ENCODE measurements at places on chromosomes 16 and 17.

GRCh38 chr17:66443166-66443565 lies 140.8 kb downstream of the PRKCA start:
- DNase-seq: no peak

DNA sequence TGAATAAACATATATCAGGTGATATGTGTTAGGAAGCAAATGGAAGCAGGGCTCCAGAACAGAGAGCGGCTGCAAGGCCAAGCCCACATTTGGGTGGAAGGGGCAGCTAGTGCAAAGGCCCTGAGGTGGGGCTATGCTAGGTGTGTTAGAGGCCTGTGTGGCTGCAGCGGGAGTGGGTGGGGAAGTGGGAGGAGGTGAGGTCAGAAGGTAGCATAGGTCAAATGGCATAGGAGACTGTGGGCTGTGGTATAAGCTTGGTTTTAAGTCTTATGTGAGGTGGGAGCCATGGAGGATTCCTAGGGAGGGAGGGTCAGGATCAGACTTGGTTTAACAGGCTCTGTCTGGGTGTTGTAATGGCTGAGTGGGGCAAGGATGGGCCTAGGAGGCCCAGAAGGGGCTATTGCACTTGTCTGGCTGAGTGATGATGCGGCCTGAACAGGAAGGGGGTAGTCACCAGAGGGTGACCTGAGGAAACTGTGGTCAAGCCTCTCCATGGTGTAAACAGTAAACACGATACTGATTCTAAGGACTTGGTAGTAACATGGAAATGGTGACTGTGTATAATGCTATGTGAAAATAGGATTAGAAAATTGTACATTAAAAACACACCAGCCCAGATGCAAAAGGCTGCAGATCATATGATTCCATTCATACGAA lies 31.1 kb downstream of the RAI1 start:
- peak; percentile 66 for DNase-seq

DNA sequence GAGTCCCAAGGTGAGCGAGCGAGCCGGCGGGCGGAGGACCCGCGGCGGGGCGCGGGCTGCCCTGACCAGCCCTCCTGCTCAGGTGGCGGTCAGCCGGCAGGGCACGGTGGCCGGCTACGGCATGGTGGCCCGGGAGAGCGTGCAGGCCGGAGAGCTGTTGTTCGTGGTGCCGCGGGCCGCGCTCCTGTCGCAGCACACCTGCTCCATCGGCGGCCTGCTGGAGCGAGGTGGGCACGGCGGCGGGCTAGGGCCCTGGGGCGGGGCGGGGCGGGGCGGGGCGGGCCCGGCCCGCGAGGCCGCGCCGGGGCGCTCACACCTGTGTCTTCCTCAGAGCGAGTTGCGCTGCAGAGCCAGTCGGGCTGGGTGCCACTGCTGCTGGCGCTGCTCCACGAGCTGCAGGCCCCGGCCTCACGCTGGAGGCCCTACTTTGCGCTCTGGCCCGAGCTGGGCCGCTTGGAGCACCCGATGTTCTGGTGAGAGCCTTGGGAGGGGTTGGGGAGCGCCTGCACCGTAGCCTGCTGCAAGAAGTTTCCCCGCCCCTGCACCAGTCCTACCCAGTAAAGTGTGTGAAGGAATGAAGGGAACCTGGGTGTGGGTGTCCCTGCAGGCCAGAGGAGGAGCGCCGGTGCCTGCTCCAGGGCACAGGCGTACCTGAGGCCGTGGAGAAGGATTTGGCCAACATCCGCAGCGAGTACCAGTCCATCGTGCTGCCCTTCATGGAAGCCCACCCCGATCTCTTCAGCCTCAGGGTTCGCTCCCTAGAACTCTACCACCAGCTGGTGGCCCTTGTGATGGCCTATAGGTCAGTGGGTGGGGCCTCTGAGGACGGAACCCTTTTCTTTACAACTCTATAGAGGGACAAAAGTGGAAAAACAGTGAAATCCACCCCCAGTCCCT lies 802 bp downstream of the SETD6 start:
- no peak for DNase-seq

DNA sequence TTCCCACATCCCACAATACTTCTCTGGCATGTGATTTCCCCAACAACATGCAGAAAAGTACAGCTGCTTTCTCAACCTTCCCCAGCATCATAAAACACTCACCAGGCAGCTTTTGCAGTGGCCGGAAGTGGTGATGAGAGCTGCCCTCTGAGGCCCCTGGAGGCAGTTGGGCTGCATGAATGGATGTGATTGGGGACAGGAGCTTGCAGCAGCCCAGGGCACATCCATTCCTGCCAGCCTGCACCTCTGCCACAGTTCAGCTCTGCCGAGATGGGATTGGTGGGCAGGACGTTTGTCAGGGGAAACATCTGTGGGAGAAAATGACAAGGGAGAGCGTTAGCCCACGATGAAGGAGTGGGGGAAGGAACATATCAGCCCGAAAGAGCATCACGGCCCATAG lies 19.8 kb downstream of the NUBP1 start:
- DNase-seq: peak; percentile 28

- DNase-seq: peak; percentile 90
Observed at GRCh38 chr17:73142872-73143381, 21.9 kb upstream of the SSTR2 start.

- DNase-seq: peak; percentile 75
Observed at GRCh38 chr16:29007730-29008593, 23.1 kb downstream of the LAT start.

- no peak for DNase-seq
Observed at GRCh38 chr17:51120357-51120738, 320 bp downstream of the SPAG9 start.

GRCh38 chr16:17229766-17230165 lies 241.0 kb downstream of the XYLT1 start:
- no peak for DNase-seq

GRCh38 chr16:11978080-11978479 lies 1.5 kb downstream of the SNX29 start:
- no peak for DNase-seq

GRCh38 chr17:78349891-78350642 lies 9.8 kb downstream of the SOCS3 start:
- DNase-seq: peak; percentile 54

DNA sequence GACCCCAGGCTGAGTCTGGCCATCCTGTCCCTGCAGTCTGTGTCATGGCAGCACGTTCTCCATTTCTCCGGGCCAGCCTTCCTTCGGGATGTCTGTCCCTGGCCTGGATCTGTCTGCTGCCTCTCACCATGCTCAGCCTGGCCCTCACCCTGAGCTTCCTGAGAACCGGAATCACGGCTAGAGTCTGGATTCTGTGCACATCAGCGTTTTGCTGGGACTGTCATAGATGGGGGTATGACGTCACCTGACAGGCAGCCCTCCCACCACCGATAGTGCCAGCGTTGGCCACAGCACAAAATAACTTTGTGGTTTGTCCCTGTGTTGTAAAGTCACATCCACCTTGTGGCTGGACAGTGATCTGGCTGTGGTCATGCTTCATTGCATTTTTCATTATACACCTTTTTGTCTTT lies 59.2 kb downstream of the B9D1 start:
- peak; percentile 52 for DNase-seq

- DNase-seq: peak; percentile 11
Observed at GRCh38 chr17:42061646-42062487, 11.5 kb upstream of the C17orf113 start.

DNA sequence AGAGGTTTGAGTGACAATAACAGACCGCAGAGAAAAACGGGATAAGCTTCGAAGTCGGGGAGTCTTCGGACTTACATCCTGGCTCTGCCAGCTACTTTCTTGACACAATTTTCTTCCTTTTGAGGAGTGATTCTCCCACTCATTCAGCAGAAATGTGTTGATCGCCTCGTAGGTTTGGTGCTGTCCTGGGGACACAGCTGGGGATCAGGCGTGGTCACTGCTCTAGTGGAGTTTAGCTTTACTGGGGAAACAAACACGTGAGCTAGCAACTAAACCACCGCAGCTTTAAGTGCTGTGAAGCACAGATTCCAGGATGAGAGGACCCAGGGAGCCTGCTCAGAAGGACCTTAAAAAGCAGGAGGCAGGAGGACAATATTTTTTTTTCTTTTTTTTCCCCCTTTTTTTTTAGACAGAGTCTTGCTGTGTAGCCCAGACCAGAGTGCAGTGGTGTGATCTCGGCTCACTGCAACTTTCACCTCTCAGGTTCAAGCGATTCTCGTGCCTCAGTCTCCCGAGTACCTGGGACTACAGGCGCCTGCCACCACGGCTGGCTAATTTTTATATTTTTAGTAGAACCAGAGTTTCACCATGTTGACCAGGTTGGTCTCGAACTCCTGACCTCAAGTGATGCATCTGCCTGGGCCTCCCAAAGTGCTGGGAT lies 858 bp downstream of the NUBP1 start:
- DNase-seq: no peak

GRCh38 chr17:35795007-35795870 lies at the start of gene MMP28:
Gene MMP28, minus strand, starts transcription at chr17:35795641. Its CDS starts 264 bp downstream, at chr17:35795377.
- DNase-seq: peak; percentile 49

GRCh38 chr16:11117576-11118211 lies 138.3 kb downstream of the SOCS1 start:
- no peak for DNase-seq

DNA sequence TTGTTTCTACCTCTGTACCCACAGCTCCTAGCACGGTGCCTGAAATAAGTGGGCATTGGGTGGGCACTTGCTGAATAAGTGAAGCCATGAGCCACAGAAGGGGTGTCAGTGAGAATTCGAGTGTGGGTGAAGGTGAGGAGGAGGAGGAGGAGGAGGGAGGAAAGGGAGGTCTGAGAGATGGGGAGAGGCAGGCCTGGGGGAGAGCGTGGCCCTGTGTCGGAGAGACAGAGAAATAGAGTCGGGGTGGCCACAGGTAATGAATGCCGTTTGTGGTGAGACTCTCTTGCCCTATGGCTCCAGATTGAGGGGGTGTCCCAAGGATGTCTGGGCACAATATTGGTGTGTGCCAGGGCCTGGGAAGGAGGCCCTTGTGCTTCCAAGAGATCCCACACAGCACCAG lies 49.2 kb downstream of the SDK2 start:
- no peak for DNase-seq

- peak; percentile 80 for DNase-seq
Observed at GRCh38 chr17:34420254-34420766, 57.3 kb upstream of the CCL1 start.

- DNase-seq: no peak
Observed at GRCh38 chr16:50408001-50408561, 39.3 kb upstream of the BRD7 start.

DNA sequence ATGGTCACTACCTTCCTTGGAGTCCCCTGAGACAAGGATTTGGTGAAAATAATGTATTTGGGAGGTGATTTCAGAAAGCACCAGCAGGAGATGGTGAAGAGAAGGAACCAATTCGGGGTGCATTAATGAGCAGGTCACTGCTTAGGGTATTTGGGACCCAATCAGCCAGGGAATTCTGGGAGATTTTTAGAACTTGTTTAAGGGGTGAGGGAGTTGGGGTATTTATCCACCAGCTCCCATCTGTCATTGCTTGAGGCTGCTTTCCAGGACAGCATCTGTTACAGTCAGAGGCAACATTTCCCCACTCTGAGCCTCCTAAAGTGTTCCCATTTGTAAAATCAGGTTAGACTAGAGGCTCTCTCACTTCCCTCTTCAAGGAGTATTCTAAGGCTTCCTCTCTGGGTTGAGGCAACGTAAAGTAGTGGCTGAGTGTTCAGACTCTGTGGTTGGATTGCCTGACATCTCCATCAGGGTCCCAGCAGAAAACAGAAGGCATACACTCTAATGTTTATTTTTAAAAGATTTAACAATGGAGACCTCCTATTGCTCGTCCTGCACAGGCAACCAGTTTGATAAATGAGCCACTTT lies 60.9 kb downstream of the CLEC19A start:
- DNase-seq: peak; percentile 13

DNA sequence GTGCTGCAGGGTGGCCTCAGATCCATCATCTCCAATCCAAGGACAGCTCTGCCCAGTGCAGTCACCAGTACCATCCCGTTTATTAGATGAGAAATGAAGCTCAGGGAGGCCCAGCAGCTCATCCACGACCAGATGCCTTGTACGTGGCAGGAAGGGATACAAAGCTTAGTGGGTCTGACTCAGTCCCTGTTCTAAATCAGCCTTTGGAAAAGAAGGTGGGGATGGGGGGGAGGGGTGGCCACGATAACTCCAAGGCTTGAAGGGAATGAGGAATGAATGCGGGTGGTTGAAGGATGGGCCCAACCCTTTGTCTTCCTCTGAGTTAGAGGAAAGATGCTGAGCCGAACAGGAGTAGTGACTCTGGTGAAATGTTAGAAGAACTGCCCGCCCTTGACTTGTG lies 25.8 kb downstream of the LLGL2 start:
- no peak for DNase-seq

DNA sequence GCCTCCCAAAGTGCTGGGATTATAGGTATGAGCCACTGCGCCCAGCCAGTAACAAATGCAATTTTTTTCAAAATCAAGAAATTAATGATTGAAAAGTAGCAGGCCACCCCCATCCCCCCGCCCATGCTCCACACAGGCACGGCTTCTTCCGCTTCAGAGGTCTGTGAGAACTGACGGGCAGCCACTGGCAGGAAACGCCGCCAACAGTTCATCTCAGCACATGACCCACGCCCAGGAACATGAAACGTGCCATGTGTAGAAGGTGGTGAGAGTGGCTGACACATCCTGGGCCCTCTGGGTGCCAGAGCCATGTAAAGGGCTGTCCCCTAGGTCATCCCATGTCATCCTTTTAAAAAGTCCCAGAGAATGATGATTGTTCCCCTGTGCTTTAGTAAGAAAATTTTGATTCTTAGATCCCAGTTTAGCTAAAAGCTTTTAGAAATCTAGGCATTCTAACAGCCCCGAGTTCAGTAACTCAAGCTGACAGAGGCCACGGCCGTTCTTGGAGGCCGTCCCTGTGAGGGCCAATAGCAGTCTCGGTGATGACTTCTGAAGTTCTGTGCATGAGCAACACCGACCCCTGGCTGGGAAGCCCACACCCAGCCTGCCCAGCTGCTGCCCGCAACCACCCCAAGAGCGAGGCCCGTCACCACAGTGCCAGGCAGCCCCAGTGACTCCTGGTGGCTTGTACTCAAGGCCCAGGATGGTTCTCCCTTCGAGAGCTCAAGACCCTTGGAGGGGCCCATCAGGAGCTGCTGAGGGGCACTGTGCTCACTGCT lies 52.1 kb downstream of the KLHDC4 start:
- DNase-seq: peak; percentile 51

GRCh38 chr16:47013910-47014309 lies 40.4 kb upstream of the DNAJA2 start:
- no peak for DNase-seq

GRCh38 chr16:84725481-84726078 lies 25.8 kb downstream of the USP10 start:
- DNase-seq: no peak

DNA sequence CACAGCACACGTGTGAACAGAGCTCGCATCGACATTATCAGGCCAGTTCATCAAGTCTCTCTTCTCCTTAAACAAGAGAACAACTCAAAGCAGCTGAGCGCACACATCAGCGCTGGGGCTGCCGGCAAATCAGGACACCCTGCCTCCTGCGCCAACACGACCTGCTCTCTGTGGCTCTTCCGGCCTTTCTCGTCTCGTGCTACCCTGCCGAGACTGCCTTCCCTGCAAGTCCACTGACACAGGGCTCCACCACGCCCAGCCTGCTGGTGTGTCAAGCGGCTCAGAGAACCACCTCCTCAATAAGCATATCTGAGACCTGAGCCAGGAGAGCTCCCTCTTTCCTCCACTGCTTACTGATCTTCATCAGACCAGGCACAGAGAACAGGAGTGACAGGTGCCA lies 96.9 kb downstream of the ZNF778 start:
- no peak for DNase-seq

Measured in suppressor macrophage (primary cell).